ENCODE measurements at places on chromosomes 3 and 15.

- DNase-seq: no peak
Observed at GRCh38 chr3:129615751-129616281, 9.3 kb upstream of the PLXND1 start.

GRCh38 chr3:18369551-18370185, 55.5 kb downstream of the SATB1 start:
- DNase-seq: no peak

GRCh38 chr15:59042041-59042440, 54.6 kb downstream of the RNF111 start:
- DNase-seq: no peak

DNA sequence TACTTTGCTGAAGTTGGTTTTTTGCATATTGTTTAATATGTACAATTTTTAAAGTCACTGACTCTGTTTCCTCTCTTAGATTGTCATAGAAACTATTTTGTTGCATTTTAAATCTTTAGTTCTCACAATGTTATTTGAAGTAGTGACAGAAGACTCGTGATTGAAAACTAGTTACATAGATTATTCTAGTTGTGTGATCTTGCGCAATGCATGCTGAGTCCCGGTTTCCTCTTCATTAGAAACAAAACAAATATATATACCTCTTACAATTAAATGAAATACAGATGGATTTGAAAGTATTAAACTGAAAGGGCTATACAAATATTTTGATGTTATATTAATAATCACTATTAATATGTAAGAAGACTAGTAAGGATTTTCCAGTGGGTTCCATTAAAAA, 333.0 kb downstream of the LPP start:
- no peak for DNase-seq

DNA sequence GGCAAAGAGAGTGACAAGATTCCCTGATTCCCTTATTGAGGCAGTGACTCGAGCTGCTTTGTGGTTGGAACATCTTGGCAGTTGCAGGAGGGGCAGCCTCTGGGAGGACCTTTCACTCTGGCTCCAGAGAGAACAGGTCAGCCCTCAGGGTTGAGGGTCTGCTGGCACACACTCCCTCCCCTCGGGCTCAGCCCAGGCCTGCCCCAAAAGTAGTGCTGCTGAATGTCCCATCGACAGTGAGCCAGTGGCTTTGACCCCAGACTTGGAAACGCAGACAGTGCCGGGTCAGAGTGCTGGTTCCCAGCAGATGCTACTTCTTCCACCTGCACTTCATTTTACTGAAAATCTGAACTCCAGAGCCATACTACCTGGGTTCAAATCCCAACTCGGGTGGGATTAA, 25.6 kb upstream of the ATP2B2 start:
- no peak for DNase-seq

DNA sequence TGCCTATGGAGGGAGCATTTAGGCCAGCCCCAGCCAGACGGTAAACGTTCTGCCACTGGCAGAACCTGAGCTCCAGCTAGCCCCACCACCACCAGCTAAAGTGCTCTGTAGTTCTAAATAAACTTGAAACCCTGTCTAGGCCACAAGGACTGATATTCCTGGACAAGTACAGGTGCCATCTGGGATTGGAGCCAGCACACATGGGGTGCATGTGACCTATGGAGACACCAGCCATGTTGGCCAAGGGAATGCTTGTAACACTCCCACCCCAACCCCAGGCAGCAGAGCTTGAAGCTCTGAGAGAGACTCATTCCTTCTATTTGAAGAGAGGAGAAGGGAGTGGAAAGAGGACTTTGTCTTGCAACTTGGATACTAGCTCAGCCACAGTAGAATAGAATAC, 284.5 kb upstream of the DCBLD2 start:
- DNase-seq: no peak

GRCh38 chr15:60620708-60621107, 141.8 kb upstream of the ICE2 start:
- no peak for DNase-seq

DNA sequence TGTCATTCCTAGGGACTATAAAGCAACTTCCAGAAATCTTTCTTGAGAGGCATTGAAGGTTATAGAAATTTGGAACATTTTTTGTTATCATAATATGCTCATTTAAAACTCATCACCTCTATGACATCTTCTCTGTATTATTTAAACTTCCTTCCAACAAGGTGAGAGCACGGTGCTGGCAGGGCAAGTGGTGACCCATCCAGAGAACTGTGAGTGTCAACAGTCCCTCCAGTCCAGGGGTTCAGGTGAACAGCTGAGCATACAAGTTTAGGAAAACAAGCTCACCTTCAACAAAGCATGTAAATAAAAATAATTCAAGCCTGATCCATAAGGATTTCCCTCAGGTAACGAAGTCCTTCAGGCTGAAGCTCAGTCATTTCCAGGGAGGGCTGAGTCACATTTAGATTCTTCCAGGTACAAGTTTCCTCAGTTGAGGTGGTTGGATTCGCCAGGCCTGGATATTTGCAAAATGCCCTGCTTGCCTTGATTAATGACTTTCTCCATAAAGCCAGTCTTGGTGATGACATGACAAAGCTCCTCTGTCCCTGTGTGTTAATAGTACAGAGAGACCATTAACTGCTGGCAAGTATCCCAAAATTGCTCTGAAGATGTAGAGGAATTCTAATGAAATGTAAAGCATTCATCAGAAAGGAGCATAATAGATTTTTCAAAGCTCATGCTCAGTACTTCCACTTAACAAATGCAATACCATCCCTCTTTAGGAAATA, 263.6 kb upstream of the GADL1 start:
- DNase-seq: no peak

DNA sequence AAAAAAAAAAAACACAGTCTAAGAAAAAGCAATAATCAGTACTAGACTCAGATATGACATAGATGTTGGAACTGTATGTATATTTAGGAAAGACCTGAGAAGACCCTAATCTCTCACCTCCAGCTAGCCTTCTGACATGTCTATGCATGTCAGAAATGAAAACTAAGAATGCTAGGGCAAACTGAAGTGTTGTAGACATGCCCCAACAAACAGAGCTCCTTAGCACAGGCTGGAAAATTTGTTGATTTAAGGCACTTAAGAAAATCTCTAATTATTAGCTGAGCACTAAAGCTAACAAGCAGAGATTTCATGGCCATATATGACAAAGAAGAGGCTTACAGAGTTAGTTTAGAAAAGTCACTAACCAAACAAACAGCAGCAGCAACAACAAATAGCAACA, 45.5 kb upstream of the PRSS50 start:
- peak; percentile 3 for DNase-seq

- no peak for DNase-seq
Observed at GRCh38 chr3:125128861-125129501, 73.2 kb upstream of the HEG1 start.

DNA sequence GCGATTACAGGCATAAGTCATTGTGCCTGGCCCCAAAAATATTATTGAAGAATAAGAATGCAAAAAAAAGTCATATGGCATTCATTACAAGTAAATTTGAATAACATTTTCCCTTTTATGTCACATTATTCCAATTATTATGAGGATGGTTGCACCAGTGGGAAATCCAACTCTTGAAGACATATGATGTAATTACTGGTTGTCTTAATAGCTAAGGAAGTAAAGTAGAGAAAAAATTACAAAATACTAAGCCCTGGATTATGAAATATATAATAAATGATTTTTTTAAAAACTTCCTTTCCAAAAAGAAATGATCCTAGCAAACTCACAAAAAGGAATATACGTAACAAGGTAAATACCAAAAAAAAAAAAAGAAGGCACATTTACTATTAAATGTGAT, 98.9 kb downstream of the FMN1 start:
- DNase-seq: no peak

GRCh38 chr3:197306374-197307086, 8.1 kb upstream of the DLG1 start:
- no peak for DNase-seq

All from DMS79 (cell line).